ENCODE measurements at places on chromosomes 2 and 18.

DNA sequence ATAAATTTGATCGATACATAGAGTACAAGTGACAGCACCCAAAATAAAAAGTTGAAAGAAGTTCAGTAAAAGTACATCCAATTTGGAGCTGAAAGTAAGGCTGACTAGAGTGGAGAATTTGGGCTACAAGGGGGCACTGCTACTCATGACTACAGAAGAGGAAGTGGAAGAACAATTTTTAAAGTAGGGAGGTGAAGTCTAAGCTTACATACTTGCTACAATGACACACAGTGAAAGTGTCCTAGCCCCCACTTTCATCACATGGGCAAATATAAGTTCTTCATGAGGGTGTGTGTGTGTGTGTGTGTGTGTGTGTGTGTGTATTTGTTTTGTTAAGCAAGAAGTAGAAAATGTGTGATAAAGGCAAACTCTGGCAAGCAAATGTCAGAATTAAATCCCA, 45.7 kb downstream of the MAP3K2 start:
- no peak for DNase-seq

DNA sequence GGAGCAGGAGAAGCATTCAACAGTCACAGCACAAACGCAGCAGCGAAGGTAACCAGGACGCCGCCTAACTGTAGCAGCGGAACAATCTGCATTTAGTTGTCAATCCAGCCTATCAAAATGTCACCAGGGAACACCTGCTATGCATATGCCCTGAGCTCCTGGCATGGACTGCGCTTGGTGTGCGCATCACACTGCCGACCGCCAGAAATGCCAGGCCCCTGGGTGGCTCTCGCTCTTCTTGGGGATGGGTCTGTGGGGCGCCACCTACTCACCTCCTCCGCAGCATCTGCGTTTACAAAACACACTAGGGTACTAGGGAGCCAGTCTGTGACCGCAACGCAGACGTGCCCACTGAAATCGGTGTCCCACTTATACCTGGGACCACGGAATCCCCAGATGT, 31.7 kb downstream of the ZNF516 start:
- DNase-seq: no peak

- no peak for DNase-seq
Measured at GRCh38 chr18:4084382-4084900, 370.7 kb downstream of the DLGAP1 start.

- no peak for DNase-seq
Measured at GRCh38 chr18:51235009-51235789, 37.7 kb upstream of the MEX3C start.

DNA sequence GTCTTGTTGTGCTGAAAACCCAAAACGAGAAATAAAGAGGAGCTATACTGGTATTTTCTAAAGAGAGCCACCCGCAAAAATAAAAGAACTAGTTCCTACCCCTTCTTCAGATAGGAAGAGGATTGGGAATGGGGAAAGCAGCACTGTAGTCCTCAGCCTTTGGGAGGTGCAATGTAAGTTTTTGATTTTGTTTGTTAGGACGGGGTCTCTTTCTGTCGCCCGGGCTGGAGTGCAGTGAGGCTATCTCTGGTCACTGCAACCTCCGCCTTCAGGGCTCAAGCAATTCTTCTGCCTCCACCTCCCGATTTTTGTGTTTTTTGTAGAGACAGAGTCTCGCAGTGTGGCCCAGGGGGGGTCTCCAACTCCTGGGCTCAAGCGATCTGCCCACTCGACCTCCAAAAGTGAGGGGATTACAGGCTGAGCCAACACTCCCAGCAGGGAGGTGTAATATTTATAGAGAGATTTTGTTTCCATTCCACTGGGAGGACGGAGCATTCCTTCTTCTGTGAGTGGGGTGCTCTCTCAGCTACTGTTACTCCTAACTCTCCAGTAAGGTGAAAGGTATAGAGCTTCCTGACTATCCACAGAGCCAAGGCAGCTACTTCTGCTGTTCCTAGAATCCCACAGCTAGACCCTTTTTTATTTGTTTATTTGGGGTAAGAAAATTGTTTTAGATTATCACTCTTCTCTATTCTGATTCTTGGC, 13.1 kb upstream of the GULP1 start:
- no peak for DNase-seq

GRCh38 chr18:55179425-55179824, 220.2 kb upstream of the CCDC68 start:
- peak; percentile 76 for DNase-seq

GRCh38 chr18:36610258-36610657, 218.5 kb downstream of the TPGS2 start:
- no peak for DNase-seq

GRCh38 chr2:235935773-235936172, 232.4 kb downstream of the GBX2 start:
- DNase-seq: no peak

DNA sequence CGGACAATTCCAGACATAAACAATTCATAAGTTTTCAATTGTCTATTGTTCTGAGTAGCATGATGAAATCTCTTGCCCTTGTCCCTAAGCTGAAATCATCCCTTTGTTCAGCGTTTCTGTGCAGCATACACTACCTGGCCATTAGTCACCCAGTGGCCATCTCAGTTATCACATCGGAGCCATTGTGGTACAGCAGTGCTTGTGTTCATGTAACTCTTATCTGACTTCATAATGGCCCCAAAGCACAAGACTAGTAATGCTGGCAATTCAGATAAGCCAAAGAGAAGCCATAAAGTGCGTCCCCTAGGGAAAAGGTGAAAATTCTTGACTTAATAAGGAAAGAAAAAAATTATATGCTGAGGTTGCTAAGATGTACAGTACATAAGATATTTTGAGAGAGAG, 127.2 kb downstream of the FHOD3 start:
- no peak for DNase-seq

DNA sequence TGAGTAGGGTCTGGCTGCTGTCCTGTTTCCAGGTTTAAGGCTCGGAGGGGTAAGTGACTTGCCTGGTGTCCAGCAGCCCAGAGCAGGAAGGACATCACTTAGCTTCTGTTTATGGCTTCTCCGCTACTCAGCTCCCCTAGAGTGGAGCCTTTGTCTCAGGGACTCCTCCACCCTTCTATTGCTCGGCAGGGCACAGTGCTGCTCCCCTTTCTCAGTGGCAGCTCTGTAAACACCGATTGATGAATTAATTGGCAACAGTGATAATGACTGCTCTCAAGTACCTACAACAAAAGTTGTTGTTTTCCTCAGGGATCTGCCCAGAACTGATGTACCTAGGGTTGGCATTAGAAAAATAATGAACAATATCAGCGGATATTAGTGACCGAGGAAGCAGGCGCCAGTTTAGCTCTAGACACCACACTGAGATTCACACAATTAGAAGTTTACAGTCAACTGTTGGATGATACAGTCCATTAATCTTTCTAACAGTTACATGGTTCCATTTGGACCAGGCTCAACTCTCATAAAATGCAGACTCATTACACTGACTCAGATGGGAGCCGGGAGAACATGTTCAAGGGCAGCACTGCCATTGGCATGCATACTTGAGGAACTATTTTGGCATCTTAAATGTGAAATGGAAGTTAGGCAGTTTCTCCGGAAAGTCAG, 265.7 kb downstream of the MTX2 start:
- peak; percentile 75 for DNase-seq

DNA sequence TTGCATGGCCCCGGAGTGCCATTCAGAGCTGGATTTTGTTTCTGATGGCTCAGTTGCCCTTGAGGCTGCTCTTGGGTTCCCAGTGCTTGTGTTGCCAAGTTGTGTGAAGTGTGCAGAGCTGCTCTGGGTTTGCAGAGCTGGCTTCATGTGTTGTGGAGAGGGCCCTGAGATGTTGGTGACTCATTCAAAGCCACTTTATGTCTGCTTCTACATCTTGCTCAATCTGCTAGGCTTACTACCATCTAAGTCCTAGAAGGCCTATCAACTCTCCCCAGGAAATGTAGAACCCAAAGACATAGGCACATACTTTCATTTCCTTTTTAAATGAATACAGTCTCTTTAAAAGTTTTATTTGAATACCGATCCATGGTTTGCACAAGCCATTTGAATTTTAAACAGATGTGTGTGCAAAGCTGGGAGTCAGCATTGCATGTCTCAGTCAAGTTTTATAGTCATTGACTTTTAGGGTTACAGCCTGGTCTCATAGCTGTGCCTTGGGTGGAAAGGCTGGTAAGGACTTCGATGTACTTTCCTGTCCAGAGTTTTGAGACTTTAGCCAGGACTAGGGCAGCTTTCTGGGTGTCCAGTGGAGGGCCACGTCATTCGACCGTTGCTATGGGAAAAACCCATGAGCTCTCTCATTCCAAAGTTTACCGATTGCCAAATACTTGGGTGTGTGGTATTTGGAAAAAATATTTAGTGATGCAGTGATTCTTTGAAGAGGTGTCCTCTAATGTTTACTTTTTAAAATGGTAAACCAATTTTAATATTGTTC, 105.0 kb downstream of the LTBP1 start:
- peak; percentile 66 for DNase-seq

GRCh38 chr2:226873826-226874225, 38.0 kb downstream of the RHBDD1 start:
- DNase-seq: no peak

- DNase-seq: no peak
Measured at GRCh38 chr2:173868406-173868805, 96.8 kb downstream of the SP3 start.

GRCh38 chr2:26540961-26541360, 63.0 kb upstream of the OTOF start:
- DNase-seq: no peak

- no peak for DNase-seq
Measured at GRCh38 chr18:3669376-3669775, 219.4 kb downstream of the TGIF1 start.

- no peak for DNase-seq
Measured at GRCh38 chr18:76928179-76928868, 106.0 kb downstream of the ZNF236 start.

DNA sequence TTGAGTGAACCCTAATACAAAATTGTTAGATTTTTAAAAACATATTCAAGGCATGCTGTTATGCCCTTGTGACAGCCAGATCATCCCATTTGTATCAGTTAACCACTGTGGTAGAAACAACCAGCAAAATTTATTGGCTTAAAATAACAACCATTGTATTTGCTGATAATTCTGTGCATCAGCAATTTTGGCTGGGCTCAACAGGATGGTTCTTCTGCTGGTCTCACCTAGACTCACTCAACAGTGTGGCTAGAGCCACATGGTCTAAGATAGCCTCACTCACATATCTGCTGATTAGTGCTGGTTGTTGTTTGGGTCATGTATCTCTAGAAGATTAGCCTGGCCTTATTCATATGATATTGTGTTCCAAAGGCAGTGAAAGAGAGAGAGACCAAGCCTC, 160.1 kb upstream of the GATA6 start:
- DNase-seq: no peak

GRCh38 chr18:10353791-10354190, 100.6 kb upstream of the APCDD1 start:
- peak; percentile 90 for DNase-seq
